Cerebellum (tissue), 4 donors: ENCODE measurements at places on chromosomes 1 and 21. TPM values are rescaled to one million over a fixed set of nuclear protein-coding genes. Genes with fewer than 3 reads are reported as not detected.

The BMP8B gene
- 1.5 TPM for total RNA-seq

The BATF3 gene
- 0.91 TPM for total RNA-seq

The CYP4Z1 gene
- total RNA-seq: 1.4 TPM

The CELA3A gene
- not detected for total RNA-seq

The USP1 gene
- 38.1 TPM for total RNA-seq

The CD5L gene
- 0.27 TPM for total RNA-seq

The FCGR3B gene
- total RNA-seq: 0.36 TPM

The C1QB gene
- 7.0 TPM for total RNA-seq

The ANXA9 gene
- 0.18 TPM for total RNA-seq

The A3GALT2 gene
- not detected for total RNA-seq

The PCAT6 gene
- total RNA-seq: not detected

The DNAI4 gene
- total RNA-seq: 28.9 TPM

The CHRM3 gene
- 41.6 TPM for total RNA-seq

The VCAM1 gene
- 22.4 TPM for total RNA-seq
